ENCODE measurements at places on chromosomes 5 and 9.

DNA sequence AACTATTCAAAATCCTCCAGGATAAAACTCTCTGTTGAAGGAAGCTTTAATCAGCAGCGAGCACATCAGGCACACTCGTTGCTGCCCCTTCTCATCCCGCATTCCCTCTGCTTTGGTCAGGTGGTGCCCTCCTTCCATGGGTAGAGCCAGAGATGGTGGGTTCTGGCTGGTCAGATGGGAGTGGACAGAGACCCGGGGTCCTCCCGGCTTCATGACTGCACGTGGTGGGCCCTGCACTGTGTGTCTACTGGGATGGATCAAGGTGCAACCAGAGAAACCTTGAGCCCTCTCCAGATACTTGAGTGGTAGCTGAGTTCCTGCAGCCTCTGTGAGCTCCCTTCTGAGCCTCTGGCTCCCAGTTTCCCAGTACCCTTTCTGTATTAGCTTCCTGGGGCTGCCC is 36.3 kb downstream of the ROPN1L start:
- DNase-seq = no peak

DNA sequence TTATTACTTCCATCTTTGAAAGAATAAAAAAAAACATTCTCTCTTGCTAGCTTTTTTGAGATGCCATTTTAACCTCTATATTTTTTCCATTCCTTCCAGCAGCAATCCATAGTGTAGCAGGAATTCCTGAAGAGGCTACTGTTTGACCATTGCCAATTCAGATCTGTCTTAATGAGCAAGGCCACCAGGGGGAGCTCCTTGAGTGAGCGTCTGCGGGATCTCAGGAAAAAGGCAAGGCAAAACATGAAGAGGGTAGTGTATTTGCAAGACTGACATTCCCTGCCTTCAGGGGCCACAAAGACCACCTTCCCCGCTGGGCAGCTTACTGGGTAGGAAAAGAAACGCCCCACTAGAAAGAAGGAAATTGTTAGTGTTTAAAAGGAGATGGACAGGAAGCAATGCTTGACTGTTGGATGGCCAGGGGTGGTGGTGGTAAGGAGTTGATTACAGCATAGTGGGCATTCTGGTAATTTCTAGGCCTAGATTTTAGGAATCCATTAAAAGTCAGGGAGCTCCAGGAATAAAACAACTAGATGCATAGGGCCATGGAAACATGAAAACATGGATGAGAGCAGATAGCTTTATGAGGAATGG is 206.6 kb upstream of the HAPLN1 start:
- peak; percentile 57 for DNase-seq

- no peak for DNase-seq
These were observed 2.2 kb downstream of the FTMT start for GRCh38 chr5:121853850-121854249.

- DNase-seq = no peak
These were observed 414.1 kb downstream of the ACTL7B start for GRCh38 chr9:108441726-108442125.

Data from EL (cell line).